Naive thymus-derived CD4-positive, alpha-beta T cell (primary cell): ENCODE measurements at places on chromosomes 4 and X.

GRCh38 chr4:3009422-3009821, 46.1 kb downstream of the GRK4 start:
- no peaks in the 10 kb centered on the region for H3K4me1 ChIP-seq
- H3K36me3 ChIP-seq = no peaks in the 10 kb centered on the region
- H3K27ac ChIP-seq = no peak overlapping the region
- H3K27me3 ChIP-seq = no peaks in the 10 kb centered on the region
- H3K4me3 ChIP-seq = no peak overlapping the region
- no peak for DNase-seq

- H3K4me3 ChIP-seq = no peak overlapping the region
- H3K36me3 ChIP-seq = no peaks in the 10 kb centered on the region
- H3K27me3 ChIP-seq = no peaks in the 10 kb centered on the region
- DNase-seq = no peak
These were observed 33.4 kb upstream of the PHKA2 start for GRCh38 chrX:19017271-19017670.

DNA sequence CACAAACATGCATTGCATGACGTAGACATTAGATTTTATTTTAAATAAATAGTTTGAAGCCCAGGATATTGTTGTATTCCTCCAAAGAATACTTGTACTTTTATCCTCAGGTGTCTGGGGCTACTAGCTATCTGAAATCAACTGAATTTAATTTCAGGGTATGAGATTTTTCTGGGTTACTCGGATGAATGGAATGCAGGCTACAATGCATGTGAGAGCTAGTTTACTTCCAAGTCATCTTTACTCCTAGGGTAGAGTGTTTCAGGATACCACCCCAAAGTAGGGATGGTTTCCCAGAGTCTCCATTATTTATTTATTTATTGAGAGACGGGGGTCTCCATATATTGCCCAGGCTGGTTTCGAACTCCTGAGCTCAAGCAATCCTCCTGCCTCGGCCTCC, 66.4 kb downstream of the HPRT1 start:
- no peak overlapping the region for H3K27ac ChIP-seq
- no peak for DNase-seq
- no peak overlapping the region for H3K4me3 ChIP-seq
- H3K27me3 ChIP-seq = no peaks in the 10 kb centered on the region
- no peaks in the 10 kb centered on the region for H3K36me3 ChIP-seq

GRCh38 chr4:123936621-123937043, 540.0 kb downstream of the SPRY1 start:
- no peaks in the 10 kb centered on the region for H3K36me3 ChIP-seq
- no peak overlapping the region for H3K27ac ChIP-seq
- H3K4me1 ChIP-seq = no peaks in the 10 kb centered on the region
- no peaks in the 10 kb centered on the region for H3K27me3 ChIP-seq
- DNase-seq = no peak
- no peak overlapping the region for H3K4me3 ChIP-seq

DNA sequence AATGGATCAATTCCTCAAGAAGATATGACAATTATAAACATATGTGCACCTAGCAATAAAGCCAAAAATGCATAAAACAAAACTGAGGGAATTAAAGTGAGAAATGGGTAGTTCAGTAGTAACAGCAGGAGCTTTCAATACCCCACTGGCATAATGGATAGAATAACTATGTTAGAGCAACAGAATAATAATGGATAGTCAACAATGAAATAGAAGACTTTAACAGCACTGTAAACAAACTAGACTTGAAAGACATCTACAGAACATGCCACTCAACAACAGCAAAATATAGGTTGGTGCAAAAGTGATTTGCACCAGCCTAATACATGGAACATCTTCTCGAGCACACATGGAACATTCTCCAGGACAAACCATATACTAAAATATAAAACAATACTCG, 20.0 kb upstream of the MBNL3 start:
- H3K27ac ChIP-seq = no peak overlapping the region
- no peaks in the 10 kb centered on the region for H3K4me1 ChIP-seq
- no peak overlapping the region for H3K4me3 ChIP-seq
- no peak for DNase-seq

DNA sequence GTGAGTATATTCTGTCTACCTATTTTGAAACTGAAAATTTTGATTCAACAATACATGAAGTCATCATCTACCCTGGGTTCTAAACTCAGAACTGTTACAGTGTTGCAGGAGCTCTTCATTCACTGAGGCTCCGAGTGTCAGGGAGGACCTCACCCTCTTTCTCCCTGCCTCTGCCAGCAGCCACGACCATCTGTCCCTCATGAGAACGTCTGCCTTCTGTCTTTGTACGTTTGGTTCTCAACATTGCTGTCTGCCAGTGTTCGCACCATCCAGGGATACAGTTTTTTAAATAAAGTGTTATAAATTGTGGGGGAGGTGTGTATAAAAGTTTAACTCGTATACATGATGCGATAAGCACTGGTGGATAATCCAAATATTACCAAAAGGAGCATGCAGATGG, 55.5 kb downstream of the TRAPPC11 start:
- H3K27ac ChIP-seq = no peak overlapping the region
- DNase-seq = no peak
- no peaks in the 10 kb centered on the region for H3K27me3 ChIP-seq
- H3K4me1 ChIP-seq = no peaks in the 10 kb centered on the region
- no peaks in the 10 kb centered on the region for H3K36me3 ChIP-seq

DNA sequence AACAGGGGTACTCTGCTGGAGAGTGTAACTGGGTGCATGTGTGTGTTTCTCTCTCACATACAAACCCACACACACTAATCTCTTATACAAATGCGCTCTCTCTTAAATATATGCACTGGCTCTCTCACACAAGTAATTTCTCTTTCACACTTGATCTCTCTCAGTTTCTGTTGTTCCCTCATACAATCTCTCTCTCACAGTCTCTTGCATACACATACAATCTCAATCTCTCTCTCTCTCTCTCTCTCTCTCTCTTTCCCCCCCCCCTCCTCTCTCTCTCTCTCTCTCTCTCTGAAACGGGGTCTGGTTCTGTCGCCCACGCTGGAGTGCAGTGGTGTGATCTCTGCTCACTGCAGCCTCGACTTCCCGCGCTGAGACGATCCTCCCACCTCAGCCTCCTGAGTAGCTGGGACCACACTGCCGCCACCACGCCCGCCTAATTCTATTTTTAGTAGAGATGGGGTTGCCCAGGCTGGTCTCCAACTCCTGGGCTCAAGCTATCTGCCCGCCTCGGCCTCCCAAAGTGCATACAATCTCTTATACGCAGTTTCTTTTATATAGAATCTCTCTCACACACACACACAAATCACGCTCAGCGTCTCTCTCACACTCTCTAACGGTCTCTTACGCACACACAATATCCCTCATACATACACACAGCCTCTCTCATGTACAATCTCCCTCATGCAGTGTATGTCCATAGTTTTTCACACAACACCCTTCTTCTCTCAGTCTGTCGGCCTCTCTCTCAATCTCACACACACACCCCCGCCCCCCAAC, 518 bp upstream of the FAM241A start:
- H3K27me3 ChIP-seq = no peaks in the 10 kb centered on the region
- no peaks in the 10 kb centered on the region for H3K36me3 ChIP-seq
- DNase-seq = no peak
- peaks cover 12% of the 10 kb centered on the region for H3K4me1 ChIP-seq
